Fibroblast of mammary gland (primary cell): ENCODE measurements at places on chromosomes 16 and 17.

DNA sequence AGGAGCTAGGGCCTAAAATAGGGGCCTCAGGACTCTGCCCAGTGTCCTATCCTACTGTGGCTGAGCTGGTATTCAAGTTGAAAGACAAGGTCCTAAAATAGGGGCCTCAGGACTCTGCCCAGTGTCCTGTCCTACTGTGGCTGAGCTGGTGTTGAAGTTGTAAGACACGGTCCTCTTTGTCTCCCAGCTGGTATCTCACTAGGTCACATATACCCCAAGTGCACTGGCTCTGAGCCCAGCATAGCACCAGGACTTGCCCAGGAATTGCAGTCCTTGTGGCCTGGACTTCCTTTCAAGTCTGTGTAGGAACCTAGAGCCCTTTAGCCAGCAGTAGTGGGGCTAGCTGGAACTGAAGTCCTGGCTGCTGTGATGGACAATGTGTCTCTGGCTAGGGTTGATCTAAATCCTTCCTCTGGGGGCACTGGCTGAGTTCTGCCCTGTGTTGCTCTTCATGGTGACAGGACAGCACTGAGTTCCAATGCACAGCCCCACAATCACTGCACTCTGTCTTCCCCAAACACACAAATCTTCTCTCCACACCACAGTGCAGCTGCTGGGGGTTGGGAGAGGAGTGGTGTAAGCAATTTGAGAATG, 260.5 kb downstream of the HAPSTR1 start:
- DNase-seq: no peak

DNA sequence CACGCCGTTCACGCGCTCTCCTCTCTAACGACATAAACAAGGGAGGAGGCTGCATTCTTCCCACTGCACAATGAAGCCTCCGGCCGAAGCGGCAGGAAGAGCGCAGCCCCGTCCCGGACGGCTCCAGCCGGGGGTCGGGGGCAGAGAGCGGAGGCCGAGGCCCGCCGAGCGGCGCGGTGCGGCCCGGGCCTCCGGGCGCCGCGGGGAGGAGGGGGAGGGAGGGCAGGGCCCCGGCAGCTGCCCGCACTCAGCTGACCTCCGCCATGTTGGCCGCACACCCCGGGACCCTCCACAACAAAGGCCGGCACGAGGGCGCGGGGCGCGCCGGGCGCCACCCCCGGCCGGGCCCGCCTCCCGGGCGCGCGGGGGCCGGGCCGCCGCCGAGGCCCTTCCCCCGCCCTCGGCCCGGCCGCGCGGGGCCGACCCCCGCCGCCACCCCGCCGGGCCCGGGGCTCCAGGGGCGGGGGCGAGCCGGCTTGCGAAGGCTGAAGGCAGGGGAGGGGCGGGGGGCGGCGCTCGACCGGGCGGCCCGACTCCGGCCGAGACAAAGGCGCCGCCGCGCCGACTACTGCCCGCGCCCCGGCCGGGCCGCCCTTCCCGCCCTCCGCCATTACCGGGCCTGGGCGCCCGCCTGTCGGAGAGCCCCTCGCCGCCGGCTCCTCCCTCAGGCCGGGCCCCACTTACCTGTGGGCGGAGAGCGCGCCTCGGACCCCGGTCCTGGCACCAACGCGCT, 527 bp downstream of the SIAH1 start:
- peak; percentile 30 for DNase-seq

DNA sequence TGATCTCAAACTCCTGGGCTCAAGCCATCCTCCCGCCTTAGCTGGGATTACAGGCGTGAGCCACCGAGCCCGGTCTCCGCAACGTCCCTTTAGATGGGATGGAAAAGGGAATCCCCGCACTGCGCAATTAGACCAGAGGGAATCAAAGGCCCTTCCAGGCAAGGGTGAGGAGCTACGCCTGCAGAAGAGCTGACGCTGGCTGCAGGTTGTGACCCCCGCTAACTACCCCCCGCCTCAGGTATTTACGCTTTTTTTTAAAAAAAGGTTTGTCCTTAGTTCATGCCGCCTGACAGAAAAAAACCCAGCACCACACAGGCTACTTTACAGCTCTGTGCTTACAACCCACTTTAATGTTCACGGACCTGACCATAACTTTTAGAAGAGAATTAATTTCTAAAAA, 26.9 kb downstream of the ZCCHC14 start:
- no peak for DNase-seq

GRCh38 chr17:75115555-75115954, 5.8 kb downstream of the ARMC7 start:
- DNase-seq: no peak

DNA sequence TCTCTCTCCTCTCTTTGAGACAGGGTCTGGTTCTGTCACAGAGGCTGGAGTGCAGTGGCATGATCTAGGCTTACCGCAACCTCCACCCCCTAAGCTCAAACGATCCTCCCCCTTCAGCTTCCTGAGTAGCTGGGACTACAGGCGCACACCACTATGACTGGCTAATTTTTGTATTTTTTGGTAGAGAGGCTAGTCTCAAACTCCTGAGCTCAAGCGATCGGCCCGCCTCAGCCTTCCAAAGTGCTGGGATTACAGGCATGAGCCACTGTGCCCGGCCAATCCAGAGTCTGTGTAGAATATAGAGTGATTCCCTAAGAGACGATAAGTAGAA, 65.8 kb upstream of the RPH3AL start:
- DNase-seq: no peak

- peak; percentile 25 for DNase-seq
Observed at GRCh38 chr16:71358464-71358998, at the start of gene CALB2. Gene CALB2, plus strand, starts transcription at chr16:71358723. Its CDS starts 70 bp downstream, at chr16:71358793.

GRCh38 chr16:21639493-21639892, 12.9 kb downstream of the IGSF6 start:
- DNase-seq: no peak

- DNase-seq: peak; percentile 74
Observed at GRCh38 chr17:57463103-57463885, 207.0 kb downstream of the MSI2 start.

DNA sequence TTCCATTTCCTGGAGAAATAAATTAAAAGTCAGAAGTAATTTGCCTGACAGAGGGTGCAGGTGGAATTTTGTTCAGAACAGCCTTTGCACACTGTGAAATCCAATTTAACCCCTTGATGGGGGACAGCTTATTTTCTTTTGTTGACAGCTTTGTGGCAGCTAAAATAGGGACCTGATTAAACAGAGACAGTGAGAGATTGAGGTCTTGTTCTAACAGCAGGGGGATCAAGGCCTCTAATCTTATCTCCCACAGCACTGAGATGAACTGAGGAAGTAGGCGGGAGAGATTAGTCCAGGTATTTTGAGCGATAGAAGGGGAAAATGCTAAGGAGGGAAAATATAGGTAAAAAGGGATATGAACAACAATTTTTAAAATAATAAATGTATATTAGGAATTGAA, 1491.4 kb upstream of the GOT2 start:
- DNase-seq: no peak

DNA sequence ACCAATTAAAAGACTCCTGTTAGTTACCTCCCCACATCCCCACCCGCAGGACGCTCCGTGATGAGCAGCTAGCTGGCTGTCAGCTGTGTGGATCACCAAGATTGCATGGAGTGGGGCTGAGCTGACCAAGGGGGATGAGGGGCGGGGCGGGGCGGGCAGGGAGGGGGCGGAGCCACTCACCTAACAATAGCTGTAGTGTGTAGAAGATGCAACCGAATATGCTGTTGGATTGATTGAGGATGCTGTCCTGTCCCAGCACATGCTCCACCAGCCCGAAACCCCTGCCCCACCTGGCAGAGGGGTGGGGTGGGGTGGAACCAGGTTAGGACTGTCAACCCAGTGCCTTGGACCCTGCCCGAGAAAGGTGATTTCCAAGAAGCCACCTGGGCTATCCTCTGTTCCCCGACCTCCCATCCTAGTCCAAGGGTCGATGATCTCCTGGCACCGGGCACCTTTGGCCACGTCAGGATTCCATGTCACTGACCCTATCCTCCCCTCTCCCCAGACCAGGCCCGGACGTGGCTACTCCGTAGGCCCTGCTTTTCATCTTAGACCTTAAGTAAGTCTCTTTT, 1.4 kb downstream of the VKORC1 start:
- DNase-seq: peak; percentile 64

DNA sequence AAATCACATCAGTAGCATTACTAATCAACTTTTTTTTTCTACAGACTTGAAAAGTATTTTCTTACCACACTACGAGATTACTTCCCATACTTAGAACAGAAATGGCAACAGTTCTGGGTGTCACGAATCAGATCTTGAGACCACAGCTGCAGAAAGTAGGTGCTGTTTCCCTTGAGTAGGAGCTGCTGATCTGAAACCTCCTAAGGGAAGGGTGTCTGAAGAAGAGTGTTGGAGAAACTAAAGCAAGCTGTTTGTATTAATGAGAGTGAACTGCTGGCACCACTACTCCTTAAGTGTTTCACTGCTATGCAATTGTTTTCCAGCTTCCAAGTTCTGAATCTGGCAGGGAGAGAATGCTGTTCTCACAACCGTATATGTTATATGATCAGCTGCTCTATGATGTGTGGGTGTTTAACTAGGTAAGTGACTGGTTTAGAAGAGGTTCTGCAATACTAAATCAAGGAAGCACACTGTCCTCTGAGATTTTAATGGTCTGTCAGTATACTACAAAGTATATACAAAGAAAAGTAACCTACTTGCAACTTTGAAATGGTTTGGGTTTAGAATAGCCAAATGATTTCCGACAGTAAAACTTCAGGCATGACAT, 3.3 kb downstream of the ZNF652 start:
- peak; percentile 14 for DNase-seq

DNA sequence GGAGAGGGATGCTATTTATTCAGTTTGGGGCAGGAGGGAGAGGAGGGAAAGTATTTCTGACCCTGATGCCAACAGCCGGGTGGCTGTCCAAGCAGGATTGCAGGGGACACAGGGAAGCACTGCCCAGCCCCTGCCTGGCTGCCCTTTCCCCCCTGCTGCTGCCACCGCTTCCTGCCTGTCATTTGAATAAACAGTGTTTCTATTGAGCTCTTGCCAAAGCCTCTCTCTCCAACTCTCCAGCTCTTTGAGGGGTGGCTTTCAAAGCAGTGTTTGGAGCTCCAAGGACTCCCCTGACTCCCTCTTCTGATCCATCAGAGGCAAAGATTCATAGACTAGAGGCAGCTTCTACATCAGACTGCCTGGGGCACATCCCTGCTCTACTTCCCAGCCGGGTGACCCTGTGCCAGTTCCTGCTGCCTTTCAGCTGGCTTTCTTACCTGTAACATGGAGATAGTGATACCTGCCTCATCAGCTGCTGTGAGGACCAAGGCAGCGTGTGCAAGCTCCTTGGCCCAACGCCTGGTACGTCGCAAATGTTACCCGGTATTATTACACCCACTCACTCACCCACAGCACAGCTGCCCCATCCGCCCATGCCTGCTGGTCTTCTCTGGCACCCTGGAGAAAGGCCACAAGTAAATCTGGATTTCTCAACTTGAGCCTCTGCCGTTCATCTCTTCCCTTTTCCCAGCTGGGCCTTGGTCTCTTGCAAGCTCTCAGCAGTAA, 9.5 kb downstream of the PROCA1 start:
- no peak for DNase-seq

- no peak for DNase-seq
Observed at GRCh38 chr16:50816901-50817555, 75.1 kb downstream of the CYLD start.

DNA sequence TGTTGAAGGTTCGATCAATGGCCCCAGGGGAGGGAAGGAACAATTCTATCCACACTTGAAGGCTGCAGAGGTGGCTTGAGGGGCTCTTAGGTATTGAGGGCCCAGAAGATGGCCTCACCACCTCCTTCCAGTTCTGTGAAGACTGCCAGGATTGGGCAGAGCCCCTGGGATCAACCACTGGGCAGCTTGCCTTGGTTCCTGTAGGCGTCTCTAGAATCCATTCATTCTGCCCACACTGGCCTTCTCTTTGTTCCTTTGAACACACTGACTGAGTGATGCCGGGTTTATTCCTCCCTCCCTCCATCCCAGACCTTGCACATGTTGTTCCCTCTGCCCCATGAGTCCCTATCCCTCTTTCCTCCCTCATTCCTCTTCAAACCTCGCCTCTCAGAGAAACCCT, 50.5 kb downstream of the SYT17 start:
- no peak for DNase-seq

GRCh38 chr17:61203671-61204131, 195.9 kb upstream of the TBX2 start:
- no peak for DNase-seq

GRCh38 chr16:89561142-89561883, 831 bp downstream of the RPL13 start:
- DNase-seq: no peak

DNA sequence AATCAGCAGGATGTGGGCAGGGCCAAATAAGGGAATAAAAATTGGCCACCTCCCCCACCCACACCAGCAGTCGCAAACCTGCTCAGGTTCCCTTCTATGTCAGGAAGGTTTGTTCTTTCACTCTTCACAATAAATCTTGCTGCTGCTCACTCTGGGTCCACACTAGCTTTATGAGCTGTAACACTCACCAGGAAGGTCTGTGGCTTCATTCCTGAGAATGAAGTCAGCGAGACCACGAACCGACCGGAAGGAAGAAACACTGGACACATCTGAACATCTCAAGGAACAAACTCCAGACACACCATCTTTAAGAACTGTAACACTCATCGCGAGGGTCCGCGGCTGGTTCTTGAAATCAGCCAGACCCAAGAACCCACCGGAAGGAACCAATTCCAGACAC, 115.5 kb upstream of the TBX2 start:
- peak; percentile 86 for DNase-seq

DNA sequence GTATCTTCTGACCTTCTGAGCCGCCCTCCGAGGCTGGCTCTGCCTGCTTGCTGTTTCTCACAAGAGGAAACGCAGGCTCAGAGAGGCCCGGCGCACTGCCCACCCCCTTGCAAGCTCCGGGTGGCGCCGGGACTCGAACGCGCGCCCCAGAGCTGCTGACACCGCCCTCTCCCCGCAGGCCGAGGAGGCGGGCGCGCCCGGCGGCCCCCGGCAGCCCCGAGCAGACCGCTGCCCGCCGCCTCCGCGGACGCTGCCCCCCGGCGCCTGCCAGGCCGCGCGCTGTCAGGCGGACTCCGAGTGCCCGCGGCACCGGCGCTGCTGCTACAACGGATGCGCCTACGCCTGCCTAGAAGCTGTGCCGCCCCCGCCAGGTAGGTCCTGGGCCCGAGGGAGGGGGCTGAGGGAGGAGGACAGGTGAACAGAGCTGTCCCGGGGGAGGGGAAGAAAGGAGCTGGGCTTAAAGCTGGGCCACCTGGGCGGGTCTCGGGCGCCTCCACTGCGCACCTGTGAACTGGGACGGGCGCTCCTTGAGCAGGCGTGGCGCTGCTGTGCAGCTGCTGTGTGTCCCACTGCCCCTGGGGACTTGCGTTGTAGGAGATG, 18.2 kb downstream of the WFDC1 start:
- DNase-seq: no peak

- DNase-seq: peak; percentile 64
Observed at GRCh38 chr17:80559825-80560251, 15.2 kb downstream of the RPTOR start.

DNA sequence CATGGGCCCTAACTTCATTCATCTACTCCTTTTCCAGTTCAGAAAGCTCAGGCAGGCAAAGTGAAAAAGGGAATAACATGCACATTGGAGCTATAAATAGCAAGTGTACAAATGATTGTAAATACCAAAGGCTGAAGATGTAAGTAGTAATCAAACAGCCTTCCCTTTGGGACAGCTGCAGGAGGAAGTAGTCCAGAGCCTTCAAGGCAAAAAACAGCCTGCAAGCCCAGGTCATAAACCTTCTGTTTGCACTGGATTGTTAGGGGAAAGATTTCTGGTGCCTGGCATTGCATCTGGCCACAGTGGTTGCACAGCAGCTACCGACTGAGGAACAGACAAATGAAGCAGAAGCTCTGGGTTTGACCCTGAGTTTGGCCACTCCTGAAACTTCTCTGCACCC, 98.6 kb upstream of the PMFBP1 start:
- DNase-seq: no peak
